Fibroblast of mammary gland (primary cell): ENCODE measurements at places on chromosomes 3 and 15.

DNA sequence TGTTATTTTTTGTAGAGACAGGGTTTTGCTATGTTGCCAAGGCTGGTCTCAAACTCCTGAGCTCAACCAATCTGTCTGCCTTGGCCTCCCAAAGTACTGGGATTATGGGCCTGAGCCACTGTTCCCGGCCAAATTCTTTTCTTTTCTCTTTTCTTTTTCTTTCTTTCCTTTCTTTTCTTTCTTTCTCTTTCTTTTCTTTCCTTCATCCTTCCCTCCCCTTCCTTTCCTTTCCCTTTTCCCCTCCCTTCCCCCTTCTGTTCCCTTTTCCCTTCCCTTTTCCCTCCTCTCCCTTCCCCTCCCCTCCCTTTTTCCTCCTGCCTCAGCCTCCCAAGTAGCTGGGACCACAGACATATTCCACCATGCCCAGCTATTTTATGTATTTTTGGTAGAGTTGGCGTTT lies 3.1 kb upstream of the ARF4 start:
- DNase-seq: no peak

GRCh38 chr15:73922186-73923151 lies 3.8 kb upstream of the LOXL1 start:
- DNase-seq: peak; percentile 62

DNA sequence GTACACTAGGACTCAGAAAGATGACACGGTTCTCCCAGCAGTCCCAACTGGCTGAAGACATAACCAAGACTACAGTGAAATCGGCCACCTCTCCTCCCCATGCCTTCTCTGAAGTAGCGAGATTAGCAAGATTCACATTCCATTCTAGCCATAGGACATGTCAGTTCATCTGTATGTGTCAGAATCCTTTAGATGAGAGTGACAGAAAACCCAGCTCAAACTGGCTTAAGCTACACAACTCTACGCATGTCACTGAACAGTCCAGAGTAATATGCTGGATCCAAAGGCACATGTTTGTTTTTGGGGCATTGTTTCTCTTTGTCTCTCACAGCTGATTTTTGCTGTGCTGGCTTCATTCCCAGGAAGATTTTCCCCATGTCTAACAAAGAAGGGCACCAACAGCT lies 75.8 kb downstream of the RARB start:
- no peak for DNase-seq

GRCh38 chr15:41561777-41562145 lies 2.7 kb downstream of the TYRO3 start:
- DNase-seq: peak; percentile 63

GRCh38 chr3:129016720-129017483 lies 15.8 kb downstream of the EFCC1 start:
- DNase-seq: no peak

DNA sequence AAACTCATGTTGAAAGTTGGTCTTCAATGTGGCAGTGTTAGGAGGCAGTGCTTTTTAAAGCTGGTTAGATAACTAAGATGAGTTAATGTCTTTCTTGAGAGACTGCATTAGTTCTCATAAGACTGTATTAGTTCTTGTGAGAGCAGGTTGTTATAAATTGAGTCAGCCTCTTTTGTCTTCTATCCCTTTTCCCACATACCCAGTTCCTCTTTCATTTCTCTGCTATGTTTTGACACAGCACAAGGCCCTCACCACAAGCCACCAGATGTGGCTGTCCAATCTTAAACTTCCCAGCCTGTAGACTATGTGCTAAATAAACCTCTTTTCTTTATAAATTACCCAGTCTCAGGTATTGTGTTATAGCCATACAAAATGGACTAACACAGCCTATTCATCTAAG lies 94.6 kb upstream of the SNTN start:
- no peak for DNase-seq

DNA sequence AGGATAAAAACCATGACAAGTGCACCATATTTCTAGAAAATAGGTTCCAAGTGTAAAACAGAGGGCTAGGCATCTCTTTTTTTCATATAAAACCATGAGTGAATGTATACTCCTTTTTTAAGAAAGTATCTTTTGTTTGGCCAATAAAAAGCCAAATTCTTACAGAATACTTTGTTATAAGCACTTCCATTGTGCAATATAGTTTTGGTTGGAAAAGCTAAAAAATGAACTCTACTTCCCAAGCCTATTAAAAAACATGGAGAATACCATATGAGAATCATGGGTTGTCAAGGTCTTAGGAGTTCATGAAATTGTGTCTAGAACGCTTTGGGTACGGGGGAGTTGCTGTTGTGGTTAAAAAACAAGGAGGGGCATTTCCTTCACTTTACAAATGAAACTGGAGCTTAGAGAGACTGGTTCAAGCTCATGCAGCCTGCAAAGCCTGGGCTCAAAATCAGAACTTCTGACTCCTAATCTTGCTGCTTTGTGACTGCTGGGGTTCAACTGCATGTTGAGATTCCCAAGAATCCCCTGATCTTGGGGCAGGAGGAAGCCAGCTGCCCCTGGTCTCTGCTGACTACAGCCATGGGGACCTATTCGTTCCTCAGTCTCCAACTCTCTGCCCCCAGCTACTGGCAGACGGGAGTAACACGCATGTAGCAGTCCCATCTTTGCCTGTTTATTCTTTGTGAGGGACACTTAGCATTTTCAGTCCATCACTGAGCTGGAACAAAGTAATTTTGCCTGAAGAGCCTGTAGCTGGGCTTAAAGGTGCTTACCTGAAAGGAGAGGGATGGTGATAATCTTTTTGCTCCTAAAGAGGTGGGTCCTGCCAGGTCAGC lies 229.1 kb downstream of the CHST2 start:
- no peak for DNase-seq

GRCh38 chr3:43728947-43729346 lies 38.2 kb downstream of the ABHD5 start:
- DNase-seq: peak; percentile 39
